ENCODE measurements at places on chromosomes 1 and 21.
A peak's percentile ranks its signal among the peaks of the same experiment; 100 is the strongest.

DNA sequence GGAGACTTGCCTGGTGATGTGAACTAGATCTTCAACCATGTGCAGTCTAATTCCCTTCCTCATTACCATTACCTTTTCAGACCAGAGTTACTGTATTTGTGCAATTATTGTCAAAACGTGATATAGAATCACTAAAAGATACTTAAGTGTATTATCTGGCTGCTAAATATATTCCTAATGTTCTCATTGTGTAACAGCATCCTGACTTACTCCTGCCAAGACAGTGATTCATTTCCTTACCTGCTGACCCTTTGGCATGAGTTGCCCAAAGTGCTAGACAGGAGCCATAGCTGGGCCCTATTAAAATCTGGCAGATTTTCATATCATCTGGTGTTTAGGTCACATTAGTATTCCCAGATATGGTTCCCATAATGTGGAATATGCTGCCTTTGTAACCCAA is 598.3 kb upstream of the CAMK1G start:
- peak; percentile 7 for DNase-seq

GRCh38 chr1:190688096-190688495 is 210.4 kb upstream of the BRINP3 start:
- DNase-seq: no peak

DNA sequence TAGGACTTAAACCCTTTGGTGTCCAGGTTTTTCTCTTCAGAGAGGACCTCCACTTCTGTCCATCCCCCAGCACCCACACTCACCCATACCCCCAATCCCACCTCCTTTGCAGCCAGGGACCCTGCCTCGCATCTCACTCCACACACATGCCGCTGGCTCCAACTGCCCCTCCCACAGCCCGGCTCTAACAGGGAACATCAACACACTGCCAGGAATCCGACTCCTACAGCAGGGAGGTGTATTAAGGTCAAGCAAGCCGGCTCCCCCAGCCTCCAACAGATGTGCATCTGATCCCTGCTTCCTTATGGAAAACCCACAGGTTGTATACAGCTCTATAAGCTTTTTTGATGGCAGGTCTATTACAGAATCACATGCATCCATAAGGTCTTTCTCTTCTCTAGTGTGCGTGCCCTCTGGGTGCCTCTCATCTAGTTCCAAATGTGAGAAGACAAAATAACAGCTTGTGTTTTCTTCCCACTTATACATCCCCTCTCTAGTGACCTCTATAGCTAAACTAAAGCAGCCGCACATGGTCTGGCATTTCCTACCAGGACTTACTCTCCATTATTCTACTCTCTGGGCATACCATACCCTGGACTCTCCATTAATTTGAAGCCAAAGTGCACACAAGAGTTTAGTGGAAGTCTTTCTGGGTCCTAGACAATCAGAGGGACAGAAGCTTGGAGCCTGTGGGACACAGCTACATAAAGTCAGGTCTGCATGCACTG is 16.3 kb downstream of the PIK3C2B start:
- no peak for DNase-seq

- DNase-seq: no peak
Observed at GRCh38 chr1:243903895-243904294, 53.9 kb upstream of the AKT3 start.

- DNase-seq: peak; percentile 28
Observed at GRCh38 chr1:107593501-107594209, 371.3 kb downstream of the VAV3 start.

- peak; percentile 33 for DNase-seq
Observed at GRCh38 chr1:88685259-88685620, 1.2 kb downstream of the PKN2 start.

DNA sequence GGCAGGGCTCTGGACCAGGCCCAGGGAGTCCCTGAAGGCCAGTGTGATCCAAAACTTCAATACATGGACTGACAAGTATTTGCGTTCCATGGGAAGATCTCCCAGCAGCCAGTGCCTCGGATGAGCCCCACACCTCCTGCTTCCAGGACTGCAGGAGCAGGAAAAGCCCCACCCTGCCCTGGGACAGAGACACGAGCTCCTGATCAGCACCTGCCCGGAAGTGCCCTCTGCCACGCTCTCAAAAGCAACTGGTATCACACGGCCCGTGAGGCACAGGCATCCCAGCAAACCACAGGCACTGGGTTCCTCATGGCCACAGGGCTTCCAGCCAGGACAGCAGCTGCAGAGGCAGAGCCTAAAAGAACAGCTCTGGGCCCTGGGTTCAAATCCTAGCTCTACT is 48.6 kb downstream of the ACOT7 start:
- DNase-seq: no peak

- DNase-seq: peak; percentile 33
Observed at GRCh38 chr1:221637641-221638041, 104.2 kb downstream of the DUSP10 start.

DNA sequence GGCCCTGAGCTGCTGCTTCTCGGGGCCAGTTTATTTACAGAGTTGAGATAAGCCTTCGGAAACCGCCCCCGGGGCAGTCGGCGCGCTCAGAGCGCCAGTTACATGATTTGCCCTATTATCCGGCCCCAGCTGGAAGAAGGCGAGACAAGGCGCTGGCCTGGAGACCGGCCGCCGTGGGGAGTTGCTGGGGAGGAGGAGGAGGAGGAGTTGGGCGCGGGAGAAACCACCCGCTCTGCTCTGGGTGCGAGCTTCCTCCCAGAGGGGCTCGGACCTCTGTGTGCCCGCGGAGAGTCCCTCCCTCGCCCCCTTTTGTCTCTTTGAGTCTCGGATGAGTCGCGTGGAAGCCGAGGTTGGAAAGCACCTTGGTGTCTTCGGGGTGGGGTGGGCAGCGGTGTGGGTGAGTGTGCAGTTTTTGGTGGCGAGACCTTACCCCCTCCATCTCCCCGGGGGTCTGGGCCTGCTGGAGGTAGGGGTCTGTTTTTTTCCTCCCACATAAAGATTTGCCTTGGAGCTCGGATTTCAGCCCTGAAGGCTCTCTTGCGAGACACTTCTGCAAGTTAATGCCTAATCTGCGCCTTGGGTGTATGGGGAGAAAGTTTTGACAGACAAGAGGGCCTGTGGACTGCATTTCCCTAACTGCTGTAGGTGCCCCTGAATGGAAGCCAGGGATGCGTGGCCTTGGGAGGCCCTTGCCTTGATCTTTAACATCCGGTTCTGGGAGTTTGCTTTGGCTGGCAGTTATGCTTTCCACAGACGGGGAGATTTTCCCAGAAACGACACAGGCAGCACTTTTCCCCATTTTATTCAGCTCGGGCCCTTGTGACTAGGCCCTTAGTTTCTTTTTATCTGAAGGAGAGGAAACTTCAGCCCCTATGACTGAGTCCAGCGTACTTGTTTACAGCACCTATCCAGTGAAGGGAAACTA is 80.0 kb downstream of the NDUFS5 start:
- peak; percentile 59 for DNase-seq

GRCh38 chr1:228434689-228435088 is 18.0 kb upstream of the TRIM17 start:
- no peak for DNase-seq

GRCh38 chr1:199734186-199734585 is 293.3 kb upstream of the NR5A2 start:
- DNase-seq: no peak

DNA sequence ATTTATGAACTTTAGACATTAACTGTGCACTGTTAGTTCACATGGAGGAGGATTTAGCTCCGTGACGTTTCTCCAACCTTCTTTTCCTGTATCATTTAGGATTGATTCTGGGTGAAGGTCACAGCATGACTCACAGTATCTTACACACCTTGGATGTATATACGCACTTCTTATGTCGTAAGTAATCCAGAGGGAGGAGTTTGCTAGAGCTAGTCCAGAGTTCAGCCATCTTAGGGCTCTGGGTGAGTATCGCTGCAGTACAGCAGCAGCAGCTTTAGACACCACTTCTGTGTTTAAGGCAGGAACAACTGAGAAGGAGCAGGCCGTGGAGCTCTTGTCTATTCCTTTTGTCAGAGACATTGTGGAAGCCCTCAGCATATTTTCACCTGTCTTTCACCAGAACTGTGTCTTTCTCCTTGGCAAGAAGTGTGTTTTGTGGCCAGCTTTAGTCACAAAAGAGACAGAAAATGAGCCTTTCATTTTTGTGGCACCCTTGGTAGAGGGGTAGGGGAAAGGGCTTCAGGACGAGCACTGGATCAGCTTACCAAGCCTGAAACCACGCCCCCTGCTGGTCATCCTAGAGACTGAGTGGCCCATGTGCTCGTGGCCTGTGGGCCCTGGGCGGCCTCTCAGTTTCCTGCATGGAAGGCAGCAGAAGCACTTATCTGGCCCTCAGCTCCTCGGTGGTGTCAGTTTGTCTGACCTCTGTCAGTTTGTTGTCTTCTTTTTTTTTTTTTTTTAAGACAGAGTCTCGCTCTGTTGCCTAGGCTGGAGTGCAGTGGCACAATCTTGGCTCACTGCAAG is 64.0 kb downstream of the ADARB1 start:
- no peak for DNase-seq

DNA sequence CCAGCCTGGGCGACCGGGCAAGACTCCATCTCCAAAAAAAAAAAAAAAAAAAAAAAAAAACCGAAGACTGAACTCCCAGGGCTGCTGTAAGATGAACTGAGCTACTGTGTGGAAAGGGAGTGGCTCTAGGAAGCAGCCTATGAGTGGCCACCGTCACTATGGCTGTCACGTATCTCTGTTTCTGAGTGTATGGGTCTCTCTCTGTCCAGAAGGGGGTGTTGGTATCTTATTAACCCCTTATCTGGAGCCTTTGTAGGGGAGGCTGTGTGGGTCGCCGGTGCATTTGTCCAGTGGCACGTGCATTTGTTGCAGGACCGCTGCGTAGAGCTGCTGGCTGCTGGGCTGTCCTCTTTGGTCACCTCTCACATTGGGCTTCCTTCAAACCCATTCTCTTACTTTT is 326.6 kb downstream of the CAMTA1 start:
- DNase-seq: no peak

DNA sequence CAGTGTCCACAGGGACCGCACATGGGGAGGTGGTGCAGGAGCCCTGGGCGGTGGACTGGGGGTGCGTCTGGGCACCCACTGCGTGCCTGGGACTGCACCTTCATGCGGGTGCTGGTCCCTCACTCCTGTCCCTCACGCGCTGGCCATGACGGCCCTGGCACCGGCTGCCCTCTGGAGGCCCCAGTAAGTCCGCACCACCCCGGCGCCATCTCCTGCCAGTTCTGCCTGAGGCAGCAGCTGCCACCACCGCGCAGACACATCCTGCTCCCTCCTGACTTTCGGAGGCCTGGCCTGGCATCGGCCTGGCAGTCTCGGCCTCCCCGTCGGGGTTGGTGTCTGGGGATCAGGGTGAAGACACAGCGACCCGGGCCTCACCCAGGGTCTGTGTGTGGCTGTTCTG is 64.8 kb downstream of the MORN1 start:
- no peak for DNase-seq

DNA sequence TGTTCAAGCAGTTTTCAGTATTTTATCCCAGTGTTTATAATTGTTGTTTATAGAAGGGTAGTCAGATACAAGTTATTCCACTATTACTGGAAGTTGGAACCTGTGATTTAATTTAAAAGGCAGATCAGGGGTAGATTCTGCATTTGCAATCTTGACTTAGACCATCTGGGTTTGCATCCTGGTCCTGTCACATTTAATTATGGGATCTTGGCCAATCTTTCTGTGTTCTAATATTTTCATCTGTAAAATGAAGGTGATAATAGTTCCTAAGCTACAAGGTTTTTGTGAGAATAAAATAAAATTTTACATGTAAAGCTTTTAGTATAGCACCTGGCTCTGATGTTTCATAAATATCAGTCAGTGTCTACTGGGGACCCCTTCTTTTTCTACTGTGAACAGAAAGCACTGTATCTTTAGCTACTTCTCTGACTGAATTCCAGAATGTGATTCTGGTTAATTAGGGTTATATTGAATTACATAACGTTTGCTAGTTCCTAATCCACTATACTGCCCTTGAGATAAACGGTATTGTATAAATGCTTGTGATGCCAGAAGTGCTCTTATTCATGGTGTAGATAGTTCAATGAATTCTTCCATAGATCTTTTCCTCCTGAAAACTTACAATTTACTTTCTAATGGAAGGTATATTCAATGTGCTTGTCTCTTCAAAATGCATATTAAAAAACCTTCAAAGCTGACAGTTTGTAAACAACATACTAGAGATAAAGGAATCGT is 131.0 kb downstream of the KCNK1 start:
- DNase-seq: no peak

DNA sequence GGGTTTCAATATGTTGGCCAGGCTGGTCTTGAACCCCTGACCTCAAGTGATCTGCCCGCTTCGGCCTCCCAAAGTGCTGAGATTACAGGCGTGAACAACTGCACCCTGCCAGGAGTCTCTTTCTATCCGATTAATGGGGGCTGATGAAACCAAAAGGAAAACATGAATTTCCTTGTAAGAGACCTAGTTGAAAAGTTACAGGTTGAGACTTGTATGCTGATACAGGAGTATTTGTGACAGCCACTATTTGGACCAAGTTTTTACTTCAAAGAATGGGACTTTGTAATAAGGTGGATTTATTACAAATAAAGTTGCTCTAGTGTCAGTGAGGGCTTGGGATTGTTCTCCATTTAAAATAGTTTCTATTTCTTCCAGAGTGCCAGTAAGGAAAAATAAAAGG is 43.6 kb upstream of the TMEM61 start:
- DNase-seq: no peak

- peak; percentile 62 for DNase-seq
Observed at GRCh38 chr1:156656806-156657740, 15.2 kb downstream of the BCAN start.

DNA sequence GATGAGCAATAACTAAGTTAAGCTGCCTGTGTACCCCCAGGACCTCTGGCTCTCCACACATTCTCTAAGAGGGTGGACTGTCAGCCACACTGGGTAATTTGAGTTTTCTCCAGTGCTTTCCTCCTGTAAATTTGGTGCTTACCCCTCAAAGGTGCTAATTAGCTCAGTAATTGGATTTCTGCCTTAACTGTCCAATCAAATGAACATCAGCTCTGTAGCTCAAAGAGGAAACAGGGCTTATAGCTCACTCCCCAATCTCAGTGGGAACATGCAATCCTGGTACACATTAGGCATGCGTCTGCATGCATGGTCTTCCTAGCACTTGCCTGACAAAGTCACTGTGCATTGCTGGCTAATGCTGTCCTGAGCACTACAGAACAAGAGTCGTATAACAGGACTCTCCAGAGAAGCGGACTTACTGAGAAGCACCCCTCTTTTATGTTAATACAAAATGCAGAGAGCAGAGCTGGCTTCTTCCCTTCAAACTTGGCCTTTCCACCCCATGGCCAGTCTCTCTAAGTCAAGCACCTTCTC is 110.1 kb downstream of the NTPCR start:
- DNase-seq: no peak

- no peak for DNase-seq
Observed at GRCh38 chr1:68322837-68323687, 90.7 kb upstream of the WLS start.

DNA sequence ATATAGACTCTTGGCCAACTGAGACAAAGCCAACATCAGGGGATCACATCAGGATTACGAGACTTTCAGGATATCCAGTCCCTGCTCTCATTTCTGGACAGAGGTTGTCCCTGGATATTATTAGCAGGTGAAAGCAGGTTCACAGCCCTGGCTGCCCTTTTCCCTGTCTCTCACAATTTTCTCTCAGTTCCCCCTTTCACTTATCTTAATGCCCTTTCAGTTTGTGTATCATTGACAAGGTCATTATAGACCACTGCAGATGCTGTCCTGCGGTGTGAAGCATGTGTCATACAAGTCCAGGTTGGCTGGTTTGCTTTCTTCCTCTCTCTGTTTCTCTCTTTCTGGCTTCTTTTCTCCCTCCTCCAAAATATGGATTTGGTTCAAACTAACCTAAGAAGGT is 2.1 kb upstream of the KLHDC9 start:
- DNase-seq: no peak
